ENCODE measurements at places on chromosomes 5 and 9. TPM values are rescaled to one million over a fixed set of nuclear protein-coding genes. Genes with fewer than 3 reads are reported as not detected.

SCGB3A1 gene
- 0.71 TPM for total RNA-seq

KIF2A gene
- total RNA-seq: 30.6 TPM

CXCL14 gene
- 26.6 TPM for total RNA-seq

ZCCHC7 gene
- 19.4 TPM for total RNA-seq

RNF183 gene
- total RNA-seq: not detected

DNA sequence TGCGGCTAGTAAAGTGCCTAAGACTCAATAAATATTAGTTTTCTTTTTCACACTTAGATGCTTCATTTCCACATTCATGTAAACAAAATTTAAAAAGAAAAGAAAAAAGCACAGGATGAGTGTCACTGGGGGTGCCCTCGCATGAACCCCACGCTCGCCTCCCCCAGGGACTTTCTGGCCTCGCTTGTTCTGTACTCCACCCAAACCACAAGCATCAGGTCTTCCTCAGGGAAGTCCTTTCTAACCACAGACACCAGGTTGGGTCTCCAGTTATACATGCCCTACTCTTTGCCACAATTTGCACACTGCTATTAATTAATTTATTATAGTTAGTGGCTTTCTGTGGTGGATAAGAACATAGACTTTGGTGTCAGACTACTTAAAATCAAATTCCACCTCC lies 92.4 kb downstream of the RORB start:
- no peak for DNase-seq

DNA sequence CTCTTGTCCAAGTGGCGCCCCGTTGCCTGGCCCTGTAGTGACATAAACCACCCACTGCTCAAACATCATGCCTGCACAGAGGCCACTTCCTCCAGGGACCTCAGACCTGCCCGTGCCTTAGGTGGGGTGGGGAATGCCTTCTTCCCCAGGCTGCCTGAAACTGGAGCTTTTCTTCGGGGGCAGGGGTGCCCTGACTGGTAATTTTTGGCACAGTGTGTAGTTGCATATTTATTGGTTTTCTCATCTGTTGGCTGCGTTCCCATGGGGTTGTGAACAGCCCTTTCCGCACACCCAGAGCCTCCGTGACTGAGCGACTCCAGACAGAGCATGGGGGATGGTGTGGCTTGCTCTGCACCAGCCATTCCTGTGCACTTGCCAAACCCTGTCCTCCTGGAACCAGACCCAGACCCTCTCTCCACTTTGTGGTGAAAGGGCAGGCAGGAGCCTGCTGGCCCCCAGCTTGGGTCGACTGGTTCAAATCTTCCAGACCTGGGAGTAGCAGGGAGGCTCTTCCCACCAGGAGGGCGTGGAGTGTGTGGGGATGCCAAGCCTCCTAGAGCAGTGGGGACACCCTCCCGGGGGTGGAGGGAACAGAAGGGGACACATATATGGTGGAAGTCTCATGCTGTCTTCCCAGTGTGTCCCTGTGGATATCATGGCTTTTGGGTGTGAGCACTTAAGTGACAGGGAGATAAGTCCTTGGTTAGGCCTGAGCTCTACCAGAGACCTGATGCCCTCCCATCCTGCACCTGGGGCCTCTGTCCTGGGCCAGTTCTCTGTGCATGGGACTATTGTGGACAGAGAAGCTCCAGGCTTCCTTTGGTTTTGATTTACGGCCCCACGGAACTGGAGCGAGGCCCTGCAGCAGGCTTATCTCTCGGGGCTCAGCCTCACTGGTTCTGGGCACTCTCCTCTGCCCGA lies 39.6 kb downstream of the WNK2 start:
- no peak for DNase-seq

DNA sequence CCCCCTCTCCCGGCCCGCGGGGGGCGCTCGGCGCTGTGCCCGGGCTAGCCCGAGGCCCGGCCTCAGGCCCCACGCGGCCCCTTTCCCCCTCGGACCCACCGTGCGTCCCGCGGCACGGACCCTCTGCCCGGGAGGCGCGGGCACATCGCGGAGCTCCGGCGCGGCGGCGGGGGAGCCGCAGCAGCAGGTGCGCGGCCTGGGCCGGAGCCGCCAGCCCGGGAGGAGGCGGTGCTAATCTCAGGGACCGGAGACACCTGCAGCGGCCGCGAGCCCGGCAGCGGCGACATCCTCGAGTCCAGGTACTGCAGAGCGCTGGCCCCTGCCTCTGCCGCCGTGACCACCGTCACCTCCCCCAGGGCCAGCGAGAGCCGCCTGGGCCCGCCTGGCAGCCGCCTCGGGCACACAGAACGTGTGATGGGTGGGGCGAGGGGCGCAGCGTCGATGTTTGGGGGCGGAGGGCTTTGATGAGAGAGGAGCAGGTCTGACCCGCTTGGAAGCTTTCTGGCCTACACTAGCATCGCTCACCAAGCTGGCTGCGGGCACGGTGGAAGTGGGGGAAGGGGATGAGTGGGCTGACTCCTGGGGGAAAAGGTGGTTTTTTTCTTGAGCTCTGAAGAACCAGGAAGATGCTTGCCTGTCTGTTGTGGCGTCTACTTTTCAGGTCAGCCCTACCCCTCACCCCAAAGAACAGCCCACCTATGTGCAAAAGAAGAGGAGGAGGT lies 524 bp downstream of the CYFIP2 start:
- DNase-seq: no peak

DNA sequence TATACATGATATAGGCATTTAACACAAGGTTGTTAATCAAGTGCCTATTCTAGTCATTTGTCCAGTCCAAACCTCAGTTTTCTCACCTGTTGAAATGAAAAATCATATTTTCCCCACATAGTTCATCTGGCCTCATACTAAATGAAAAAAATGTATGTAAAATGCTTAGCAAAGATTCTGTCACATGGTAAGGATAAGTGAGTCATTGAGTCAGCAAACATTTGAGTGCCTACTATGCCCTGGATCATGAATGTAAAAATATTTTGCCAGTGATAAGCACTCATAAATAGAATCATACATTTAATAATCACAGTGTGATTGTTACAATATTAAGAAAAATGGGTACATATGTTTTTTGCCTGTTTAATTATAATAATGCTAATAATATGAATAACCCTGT lies 181.2 kb upstream of the PAPPA start:
- DNase-seq: no peak

GRCh38 chr9:12739014-12739652 lies 35.7 kb upstream of the LURAP1L start:
- DNase-seq: no peak

- no peak for DNase-seq
These were observed 34.7 kb upstream of the IL6ST start for GRCh38 chr5:56029457-56029856.

- no peak for DNase-seq
These were observed 691 bp downstream of the DMXL1 start for GRCh38 chr5:119071561-119071995.

- no peak for DNase-seq
These were observed 697.5 kb upstream of the GRAMD2B start for GRCh38 chr5:125725691-125726090.

DNA sequence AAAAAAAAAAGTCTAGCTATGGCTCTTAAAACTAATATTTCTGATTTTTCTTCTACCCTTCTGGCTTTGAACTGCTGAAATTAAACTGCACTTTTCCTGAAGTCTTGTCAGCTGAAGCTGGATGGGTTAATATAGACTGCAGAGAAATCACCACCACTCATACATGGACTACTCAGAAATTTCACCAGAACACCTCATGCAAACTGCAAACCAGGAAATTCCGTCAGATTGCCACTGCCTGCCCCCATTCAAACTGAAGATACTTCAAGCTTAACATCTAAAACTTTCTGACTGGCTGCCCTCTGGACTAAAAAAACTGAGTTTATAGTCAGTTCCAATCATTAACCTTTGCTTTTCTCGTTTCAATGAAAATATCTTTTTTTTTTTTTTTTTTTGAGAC lies 11.6 kb upstream of the ANXA2R start:
- DNase-seq: no peak

DNA sequence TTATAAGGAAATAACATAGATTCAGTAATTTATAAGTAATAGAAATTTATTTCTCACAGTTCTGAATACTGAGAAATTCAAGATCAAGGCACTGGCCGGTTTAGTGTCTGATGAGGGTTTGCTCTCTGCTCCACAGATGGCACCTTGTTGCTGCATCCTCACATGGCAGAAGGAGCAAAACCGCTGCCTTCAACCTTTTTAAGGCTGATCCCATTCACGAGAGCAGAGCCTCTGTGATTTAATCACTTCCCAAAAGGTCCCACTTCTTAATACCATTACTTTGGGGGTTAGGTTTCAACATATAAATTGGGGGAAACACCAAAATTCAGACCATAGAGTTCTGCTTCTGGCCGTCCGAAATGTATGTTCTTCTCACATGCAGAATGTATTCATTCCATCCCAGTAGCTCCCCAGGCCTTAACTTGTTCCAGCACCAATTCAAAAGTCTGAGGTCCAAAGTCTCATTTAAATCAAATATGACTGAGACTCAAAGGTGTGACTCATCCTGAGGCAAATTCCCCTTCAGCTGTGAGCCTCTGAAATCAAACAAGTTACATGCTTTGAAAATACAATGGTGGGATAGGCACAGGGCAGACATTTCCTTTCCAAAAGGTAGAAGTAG lies 30.6 kb downstream of the BAAT start:
- no peak for DNase-seq
